ENCODE measurements at places on chromosomes 3 and 15.
A peak's percentile ranks its signal among the peaks of the same experiment; 100 is the strongest.

DNA sequence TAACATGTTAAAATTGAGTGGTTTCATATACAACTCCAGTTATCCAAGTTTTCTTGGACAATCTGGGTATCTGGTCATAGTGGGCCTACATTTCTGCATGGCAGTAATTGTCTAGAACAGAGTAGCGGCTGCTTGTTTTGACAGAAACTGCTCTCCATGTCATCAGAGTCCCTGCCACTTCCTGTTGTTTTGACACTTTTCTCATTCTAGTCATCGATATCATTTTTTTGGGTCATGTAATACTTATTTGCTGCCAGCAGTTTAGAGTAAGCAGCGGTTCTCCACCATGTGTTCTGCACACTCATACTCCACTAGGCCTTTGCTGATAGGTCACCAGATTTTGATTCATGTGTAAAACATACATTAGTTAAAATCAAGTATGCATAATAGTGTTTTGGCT, 81.5 kb downstream of the SLC25A26 start:
- no peak for DNase-seq

DNA sequence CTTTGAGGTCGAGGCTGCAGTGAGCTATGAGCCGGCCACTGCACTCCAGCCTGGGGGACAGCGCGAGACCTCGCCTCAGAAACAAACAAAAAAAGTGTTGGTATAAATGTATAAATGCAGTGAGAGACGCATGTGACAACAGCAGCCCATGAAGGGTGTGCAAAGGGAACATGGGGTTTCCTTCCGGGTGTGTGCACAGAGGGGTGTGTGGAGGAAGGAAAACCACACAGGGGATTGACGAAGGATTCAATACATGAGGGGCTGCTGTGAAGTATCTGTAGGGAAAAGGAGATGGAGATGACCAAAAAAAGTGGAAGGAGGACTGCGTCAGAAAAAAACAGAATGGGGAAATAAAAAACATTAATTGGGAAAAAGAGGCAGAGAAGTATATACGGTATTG, 1.1 kb downstream of the MTFMT start:
- no peak for DNase-seq

- no peak for DNase-seq
Observed at GRCh38 chr3:187858041-187858440, 112.8 kb upstream of the BCL6 start.

DNA sequence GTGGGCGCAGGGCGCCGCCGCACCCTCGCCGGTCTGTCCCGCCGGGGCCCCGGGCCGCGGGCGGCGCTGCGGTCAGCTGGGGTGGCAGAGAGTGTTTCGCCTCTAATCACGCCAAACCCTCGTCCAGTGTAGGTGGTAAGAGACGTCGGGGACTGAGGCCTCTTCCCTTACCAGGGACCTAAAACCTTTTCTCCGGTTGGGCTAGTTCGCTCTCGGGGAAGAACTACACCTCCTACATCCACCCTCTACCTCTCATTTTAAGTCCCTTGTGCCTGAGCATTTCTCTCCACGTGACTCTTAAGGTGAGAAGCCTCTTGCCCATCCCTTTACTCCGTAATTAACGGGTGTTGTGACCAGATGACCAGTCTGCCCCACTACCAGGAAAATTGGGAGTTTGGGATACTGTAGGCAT, 520 bp downstream of the TMEM42 start:
- peak; percentile 20 for DNase-seq

DNA sequence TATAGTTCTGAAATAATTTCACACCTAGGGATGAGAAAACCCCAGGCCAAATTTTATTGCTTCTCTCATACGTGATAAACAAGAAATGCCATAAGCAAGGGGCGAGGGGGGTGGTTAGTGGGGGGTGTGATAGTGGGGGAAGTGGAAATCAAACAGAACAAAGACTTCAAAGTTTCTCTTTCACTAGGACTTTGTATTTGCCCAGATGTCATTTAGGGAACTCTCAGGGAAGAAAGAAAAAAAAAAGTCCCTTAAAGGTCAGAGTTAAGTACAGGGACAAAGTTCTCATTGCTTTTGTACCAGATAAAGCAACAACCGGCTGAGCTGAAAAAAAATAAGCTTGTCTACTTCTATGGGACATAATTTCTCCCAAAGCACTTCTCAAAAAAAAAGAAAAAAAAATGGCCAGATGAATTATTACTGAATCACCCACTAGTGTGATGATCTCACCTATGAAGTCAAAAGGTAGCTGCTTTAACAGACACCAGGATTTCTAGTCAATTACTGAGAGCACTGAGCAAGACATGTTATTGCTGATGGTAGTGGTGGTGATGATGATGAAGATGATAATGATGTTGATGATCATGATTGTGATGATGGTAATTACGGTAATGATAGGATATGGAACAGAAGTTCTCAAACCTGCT, 56.2 kb downstream of the FHIT start:
- no peak for DNase-seq

DNA sequence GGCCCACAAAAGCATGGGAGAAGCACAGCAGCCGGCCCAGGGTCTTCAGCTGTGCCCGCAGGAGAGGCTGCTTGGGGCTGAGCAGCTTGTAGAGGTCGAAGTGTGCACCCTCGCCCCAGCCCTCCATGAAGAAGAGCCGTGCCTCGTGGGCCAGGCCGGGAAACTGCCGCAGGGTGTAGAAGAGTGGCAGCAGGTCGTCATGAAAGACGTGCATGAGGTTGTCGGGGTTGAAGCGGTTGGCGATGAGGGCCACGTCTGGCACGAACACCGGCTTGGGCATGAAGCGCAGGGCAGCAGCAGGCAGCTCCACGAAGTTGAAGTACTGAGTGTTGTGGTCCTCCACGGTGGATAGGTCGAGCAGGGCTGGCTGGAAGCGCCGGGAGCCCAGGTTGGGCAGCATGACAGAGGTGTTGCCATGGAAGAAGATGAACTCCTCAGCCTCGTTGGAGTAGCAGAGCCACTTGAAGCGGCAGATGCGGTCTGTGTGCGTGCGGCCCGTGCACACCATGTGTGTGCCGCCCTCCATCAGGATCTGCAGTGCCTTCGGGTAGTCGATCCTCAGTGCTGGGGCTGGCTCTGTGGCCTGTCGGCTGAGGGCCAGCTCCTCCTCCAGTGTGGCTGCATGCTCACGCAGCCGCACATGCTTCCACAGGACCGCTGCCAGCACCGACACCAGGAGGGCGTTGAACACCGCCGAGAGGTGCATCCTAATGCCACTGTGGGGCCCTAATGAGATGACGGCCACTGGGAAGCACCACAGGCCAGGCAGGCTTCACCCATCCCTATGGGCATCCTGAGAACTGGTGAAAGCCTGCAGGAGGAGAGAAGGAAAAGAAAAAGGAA, 24.9 kb downstream of the POMGNT2 start:
- DNase-seq: no peak

GRCh38 chr15:90059208-90059985, 42.9 kb downstream of the IDH2 start:
- peak; percentile 36 for DNase-seq

Data from activated T-cell treated with anti-CD3 and anti-CD28 coated beads for 4 hours (primary cell).